ENCODE measurements at places on chromosomes 2 and 18.

GRCh38 chr2:216770050-216770449 is 74.7 kb upstream of the IGFBP5 start:
- DNase-seq: no peak

DNA sequence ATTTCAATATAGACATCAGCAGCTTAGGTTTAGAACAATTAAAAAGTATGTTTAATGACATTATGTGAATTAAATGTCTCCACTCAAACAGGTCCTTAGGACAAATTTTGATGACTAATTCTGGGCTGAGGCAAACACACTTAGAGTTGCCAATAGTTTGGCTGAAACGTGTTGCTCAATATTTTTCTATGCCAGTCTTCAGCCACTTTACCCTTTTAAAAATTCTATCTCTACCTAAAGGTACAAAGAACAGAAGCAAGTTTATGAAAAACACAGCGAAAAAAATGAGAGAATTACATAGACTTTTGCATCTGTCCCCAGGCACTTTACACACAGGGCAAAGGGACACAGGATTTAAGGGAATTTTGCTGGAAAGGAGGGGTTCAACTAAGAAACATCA is 4.5 kb downstream of the IDH1 start:
- no peak for DNase-seq

- DNase-seq: no peak
These were observed 163.7 kb downstream of the PTGR3 start for GRCh38 chr18:75045272-75045671.

GRCh38 chr2:47493317-47494035 is 90.5 kb downstream of the MSH2 start:
- no peak for DNase-seq

- DNase-seq: no peak
These were observed 334.3 kb downstream of the CYP26B1 start for GRCh38 chr2:71813315-71813714.

GRCh38 chr2:232979871-232980461 is 33.1 kb downstream of the NGEF start:
- no peak for DNase-seq

DNA sequence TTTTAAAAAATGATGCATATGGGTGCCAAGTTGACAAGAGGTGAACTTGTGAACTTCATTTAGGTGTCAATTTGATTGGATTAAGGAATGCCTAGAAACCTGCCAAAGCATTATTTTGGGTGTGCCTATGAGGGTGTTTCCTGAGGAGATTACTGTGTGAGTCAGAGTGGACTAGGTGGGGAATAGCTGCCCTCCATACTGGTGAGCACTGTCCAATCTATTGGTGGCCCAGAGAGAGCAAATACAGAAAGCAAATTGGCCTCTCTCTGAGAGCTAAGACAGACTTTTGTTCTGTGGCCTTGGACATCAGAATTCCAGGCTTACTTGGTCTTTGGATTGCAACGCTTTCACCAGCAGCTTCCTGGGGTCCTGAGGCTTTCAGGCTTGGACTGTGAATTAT is 388.0 kb downstream of the SUCLG1 start:
- no peak for DNase-seq

DNA sequence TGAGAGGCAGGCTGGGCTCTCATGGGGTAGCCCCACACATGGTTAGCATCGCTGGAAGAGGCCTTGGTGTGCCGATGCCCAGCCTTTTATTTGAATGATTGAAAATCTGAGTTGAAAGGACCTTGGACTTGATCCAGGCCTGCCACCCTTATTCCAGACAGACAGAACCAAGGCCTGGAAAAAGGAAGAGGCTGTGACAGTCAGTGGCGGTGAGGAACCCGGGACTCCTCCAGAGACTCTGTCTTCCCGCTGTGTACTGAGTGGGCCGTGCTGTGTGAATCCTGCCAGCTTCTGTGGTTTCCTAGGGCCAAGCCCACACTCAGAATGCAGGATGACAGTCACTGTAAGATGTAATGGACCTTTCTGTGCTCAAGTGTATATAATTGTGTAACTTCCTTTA is 218.5 kb downstream of the LDLRAD4 start:
- DNase-seq: no peak

DNA sequence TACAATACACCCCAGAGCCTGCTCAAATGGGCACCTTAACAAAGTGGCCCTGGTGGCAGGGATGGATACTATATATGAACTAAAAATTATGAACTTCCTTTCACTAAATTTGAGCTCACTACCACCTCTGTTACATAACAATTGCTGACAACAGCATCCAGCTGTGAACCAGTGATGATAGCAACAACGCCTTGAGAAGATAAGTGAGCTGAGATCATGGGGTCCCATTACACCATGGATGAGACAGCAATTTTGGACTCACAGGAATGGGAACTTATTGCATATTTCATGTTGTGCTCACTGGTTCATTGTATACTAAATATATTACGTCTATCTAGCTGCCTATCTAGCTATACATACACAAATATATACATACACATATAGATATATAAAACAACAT is 16.9 kb upstream of the ALMS1 start:
- no peak for DNase-seq

GRCh38 chr2:205280596-205281236 is 401.6 kb upstream of the NRP2 start:
- DNase-seq: no peak

DNA sequence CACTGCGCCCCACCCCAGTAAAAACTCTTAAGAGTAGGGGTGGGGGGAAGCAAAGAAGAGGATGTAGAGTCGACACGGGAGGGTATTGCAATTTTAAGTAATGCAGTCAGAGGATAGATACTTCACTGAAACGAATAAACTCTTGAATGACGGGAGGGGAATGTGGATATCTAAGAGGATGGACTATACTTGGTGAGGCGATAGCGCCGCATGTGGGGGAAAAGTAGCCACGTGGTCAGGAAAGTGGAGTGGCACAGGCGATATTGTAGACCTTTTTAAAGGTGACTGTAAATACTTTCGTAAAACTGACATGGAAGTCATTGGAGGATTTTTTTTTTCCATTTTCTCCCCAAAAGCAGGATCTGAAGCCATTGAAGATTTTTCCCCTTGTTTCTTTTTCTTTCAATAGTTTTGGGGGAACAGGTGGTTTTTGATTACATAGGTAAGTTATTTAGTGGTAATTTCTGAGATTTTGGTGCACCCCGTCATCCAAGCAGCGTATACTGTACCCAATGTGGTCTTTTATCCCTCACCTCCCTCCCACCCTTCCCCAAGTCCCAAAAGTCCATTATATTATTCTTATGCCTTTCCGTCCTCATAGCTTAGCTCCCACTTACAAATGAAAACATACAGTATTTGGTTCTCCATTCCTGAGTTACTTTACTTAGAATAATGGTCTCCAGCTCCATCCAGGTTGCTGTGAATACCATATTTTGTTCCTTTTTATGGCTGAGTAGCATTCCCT is 13.8 kb downstream of the CLK1 start:
- DNase-seq: no peak

GRCh38 chr2:161964160-161964559 is 109.9 kb downstream of the DPP4 start:
- no peak for DNase-seq

- no peak for DNase-seq
These were observed 163.5 kb downstream of the UXS1 start for GRCh38 chr2:106030287-106031268.

DNA sequence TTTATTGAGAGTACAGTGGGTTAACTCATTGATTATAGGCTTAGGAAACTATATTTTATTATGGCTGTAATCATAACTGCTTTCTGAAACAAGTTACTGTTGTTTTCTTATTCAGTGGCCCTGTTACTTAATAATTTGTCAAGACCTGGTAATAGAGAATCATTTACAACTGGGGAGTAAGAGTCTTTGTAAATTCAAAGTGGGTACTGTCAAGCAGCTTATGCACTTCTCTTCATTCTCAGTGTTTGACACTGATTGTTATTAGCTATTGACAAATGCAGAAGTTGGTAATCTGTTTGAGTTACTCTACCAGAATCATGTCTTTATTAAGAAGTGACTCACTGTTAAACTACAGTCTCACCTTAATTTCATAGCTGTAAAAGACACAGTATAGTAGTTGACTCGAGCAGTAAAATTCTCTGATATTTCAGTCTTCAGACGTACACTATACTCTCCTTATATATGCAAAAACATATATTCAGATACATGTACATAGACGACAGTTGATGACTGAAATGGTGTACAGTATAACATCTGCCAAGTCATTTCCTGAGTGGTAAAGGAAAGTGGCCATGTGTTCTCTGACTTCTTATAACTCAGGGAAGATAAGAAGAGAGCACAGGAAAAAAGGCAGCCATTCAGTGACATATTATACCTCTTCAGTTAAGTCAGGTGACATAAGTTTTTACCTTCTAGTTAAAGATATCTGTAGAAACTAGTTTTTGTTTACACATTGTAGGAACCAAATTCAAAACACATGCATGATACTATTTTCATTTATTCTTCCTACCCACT is 36.0 kb upstream of the TTC27 start:
- DNase-seq: no peak

DNA sequence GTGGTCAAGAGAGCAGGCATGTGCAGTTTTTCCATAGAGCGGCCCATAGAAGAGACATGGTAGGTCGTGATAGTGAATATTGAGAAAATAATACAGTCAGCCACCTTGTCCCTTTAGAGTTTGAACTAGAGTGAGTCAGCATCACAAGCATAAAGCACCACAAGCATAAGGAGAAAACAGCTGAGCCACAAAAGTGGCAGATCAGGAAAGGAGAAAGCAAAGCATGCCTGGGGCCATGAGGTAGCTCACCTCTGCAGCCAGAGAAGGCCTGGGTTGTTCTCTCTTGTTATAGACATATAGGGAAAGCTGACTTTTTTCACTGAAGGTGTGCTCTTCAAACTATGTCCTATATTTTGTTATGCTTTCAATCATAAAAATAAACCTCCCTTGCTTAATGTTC is 879.0 kb downstream of the DSC3 start:
- no peak for DNase-seq

GRCh38 chr2:75587954-75588587 is 27.3 kb upstream of the EVA1A start:
- no peak for DNase-seq

GRCh38 chr18:76208678-76209306 is 286.2 kb downstream of the ZNF516 start:
- DNase-seq: no peak

DNA sequence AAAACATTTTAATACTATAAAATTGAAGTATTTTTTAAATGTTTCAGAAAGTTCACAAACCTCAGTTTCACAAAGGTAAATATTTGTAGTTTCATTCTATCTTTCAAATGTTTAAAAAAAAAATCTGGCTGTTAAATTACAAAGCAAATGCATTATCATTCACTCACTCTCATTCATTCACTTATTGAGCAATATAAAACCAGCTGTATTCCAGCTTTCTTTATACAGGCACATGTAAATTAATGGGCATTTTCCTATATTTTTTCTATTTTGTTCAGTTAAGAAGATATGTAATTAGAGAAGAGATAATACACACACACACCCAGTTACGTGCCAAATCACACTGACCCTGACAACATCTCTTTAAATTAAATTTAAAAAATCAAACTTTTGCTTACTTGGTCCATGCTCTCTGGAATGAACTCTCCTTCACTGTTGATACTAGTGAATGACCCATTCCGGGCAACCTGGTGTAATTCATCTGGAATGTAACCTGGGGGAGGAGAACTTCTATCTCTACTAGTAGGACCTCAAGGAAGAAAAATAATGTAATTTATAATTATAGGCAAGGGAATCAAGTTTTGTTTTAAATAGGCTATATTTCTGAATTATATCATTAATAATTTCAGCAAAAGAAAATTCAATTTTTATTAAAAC is 32.5 kb upstream of the ERCC3 start:
- DNase-seq: no peak

GRCh38 chr2:109433486-109433885 is 180.3 kb downstream of the SEPTIN10 start:
- no peak for DNase-seq

GRCh38 chr2:67642046-67642382 is 244.9 kb downstream of the ETAA1 start:
- DNase-seq: no peak

DNA sequence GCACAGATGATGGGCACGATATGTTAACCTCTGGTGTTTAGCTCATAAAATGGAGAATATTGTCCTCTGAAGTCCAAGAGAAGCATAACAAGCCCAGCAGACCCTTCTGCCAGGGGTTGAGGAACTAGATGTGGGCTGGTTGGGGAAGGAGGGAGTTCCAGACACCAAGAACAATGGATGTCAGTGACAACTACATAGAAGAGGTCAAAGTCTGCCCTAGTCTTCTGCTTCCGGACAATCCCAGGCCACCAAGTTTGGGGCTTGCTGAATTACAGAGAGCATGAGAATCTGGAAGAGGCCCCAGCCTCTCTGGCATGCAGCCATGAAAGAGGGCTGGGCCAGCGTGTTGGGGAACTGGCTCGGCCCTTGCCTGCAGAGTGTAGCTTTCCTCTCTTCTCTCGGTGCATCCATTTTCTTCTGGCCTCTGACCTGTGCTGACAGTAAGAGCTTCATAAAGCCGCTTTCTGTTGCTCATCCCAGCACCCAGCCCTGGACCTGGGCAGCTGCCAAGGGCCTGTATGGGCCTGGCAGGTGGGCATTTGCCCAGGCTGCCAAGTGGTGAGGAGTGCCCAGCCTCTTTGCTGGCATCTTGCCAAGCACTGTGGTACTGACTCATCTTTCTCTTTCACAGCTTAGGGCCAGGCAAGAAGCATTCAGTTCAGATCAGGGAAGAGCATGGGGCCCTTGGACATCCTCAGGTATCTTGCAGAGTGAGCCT is 14.6 kb upstream of the LAPTM4A start:
- DNase-seq: no peak

- no peak for DNase-seq
These were observed 2035.3 kb upstream of the CELF4 start for GRCh38 chr18:39600894-39601293.

- DNase-seq: no peak
These were observed 97.1 kb upstream of the PXDN start for GRCh38 chr2:1841461-1841860.

DNA sequence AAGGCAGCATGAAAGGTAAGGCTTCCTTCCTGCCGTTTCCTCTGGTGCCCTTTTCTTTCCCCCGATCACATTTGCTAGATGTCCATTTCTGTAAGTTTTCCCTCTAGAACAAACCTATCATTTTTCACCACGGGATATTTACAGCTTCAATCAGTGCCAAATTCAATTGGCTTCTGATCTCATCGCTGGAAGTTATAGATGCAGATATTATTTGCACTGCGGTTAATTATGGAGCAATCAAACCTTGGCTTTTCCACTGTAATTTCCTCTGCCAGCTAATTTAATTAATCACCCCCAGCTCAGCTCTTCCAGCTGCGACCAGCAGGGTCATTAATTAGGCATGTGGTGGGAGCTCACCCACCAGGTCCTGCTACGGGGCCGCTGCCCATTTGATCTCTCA is 86.1 kb downstream of the GBX2 start:
- no peak for DNase-seq

DNA sequence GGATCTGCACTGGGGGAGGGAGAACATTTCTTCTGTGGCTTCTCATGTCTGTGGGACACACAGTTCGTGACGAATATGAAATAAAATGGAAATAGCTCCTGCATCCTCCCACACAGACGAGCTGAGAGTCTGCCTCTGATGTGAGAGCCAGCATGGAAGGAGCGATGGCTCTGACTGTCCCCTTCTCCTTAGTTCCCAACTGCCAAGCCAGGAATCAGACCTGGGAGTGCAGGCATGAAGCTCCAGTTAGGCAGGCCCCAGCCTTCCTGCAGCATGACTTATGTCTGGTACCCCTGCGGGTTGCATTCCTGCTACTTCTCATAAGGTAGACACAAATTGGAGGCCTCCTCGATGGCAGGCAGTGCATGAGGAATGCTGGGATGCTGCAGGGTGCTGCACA is 56.2 kb downstream of the PRKCE start:
- no peak for DNase-seq

Data from activated T-helper 1 cell treated with anti-CD3 and anti-CD28 coated beads, Interleukin-2, amount 50 U/mL, for 16 hours (primary cell).